Muscle of leg (tissue), 16 donors: ENCODE measurements at places on chromosomes 1 and 21. TPM values are rescaled to one million over a fixed set of nuclear protein-coding genes. Genes with fewer than 3 reads are reported as not detected.

SH2D5 gene
- total RNA-seq: 0.13 TPM

PRRX1 gene
- 222 TPM for total RNA-seq

MOB3C gene
- total RNA-seq: 12.6 TPM

ANGEL2 gene
- 36.5 TPM for total RNA-seq

A3GALT2 gene
- total RNA-seq: not detected

PDXK gene
- total RNA-seq: 31.6 TPM

OR2M3 gene
- total RNA-seq: not detected

SYCP1 gene
- total RNA-seq: not detected

GRCh38 chr21:45158491-45159423 lies 84.4 kb downstream of the ADARB1 start:
- no peak for DNase-seq

DNA sequence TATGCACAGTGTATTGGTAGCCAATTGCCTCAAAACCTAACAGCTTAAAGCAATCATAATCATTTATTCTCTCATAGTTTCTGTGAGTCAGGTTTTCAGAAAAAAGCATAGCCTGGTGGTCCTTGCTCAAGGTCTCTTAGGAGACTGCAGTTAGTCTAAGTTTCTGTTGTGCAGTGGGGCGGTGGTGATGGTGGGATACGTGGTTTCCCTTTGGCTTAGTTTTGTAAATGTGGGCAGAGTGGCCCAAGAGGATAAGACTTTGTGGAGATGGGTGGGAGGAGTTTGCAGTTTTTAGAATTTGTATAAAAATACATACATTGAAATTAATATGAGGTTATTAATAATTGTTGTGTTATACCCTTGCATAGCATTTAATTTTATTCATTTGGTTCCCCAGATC lies 68.6 kb downstream of the NOS1AP start:
- no peak for DNase-seq

- DNase-seq: no peak
Measured at GRCh38 chr21:45306453-45306831, 18.7 kb upstream of the POFUT2 start.

DNA sequence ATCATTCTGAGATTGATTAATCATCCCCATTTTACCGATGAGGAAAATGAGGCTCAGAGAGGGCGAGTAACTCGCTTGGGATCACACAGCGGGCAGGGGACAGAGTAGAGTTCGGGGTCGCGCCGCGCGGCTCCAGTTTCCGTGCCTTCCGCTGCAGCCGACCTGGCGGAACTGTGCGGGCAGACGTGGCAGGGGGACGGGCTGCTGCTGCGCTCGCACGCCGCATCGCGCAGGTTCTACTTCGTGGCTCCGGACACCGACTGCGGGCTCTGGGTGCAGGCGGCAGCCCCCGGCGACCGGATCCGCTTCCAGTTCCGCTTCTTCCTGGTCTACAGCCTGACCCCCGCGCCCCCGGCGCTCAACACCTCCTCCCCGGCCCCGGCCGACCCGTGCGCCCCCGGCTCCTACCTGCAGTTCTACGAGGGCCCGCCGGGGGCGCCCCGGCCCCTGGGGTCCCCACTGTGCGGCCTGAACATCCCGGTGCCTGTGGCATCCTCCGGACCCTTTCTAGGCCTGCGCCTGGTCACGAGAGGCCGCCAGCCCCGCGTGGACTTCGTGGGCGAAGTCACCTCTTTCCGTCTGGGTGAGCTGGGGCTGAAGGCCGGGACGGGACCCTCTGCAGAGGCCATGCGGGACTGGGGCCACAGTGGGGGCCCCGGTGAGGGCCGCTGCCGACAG lies 2.3 kb downstream of the LDLRAD2 start:
- peak; percentile 43 for DNase-seq

DNA sequence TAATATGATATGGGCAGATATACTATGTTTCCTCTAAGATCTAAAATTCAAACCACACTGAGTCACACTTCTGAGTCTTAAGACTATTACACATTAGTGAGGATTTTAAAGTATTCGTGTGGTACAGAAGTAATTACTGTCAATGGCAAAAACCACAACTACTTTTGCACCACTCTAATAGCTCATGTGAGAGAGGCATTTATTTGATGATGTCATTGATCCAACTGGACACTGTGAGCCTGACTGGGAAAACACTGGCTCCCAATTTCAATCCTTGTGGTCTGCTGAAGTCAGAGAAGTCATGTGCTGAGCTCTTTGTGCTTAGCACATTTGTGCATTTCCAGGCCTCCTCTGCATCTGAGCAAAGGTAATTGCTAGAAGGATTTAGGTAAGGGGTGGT lies 377.8 kb downstream of the USH2A start:
- DNase-seq: no peak

- no peak for DNase-seq
Measured at GRCh38 chr1:209076688-209077087, 506.8 kb upstream of the CAMK1G start.

DNA sequence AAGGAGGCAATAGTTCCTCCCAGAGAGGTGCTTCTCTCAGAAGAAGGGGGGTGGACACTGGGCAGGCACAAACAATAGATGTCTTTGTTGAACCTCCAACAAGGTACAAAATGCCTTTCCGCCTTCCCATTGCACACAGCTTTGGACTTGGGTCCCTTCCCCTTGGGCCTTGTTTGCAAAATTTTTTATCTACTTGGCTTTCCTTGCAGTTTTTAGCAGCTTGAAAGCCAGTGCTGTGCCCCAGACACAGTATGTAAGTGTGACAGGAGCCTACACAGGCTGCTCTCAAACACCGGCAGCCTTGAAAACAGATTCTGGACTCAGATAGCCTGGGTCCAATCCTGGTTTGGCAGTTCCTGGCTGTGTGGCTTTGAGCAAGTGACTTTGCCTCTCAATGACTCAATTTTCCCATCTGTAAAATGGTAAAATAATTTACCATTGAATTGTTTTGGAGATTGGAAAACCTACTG lies 43.0 kb downstream of the ELAPOR1 start:
- no peak for DNase-seq

DNA sequence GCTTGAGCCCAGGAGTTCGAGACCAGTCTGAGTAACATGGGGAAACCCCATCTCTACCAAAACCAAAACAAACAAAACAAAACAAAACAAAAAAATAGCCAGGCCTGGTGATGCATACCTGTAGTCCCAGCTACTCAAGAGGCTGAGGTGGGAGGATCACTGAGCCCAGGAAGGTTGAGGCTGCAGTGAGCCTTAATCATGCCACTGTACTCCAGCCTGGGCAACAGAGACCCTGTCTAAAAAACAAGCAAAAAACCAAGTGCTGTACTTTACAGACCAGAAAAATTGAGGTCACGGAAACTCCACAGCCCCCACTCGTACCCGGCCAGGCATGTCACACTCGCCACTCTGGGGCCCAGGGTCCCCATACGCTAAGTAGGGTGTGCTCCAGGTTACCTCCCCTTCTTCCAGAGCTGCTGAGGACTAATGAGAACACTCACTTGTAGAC lies 22.9 kb downstream of the ATP2B4 start:
- no peak for DNase-seq

DNA sequence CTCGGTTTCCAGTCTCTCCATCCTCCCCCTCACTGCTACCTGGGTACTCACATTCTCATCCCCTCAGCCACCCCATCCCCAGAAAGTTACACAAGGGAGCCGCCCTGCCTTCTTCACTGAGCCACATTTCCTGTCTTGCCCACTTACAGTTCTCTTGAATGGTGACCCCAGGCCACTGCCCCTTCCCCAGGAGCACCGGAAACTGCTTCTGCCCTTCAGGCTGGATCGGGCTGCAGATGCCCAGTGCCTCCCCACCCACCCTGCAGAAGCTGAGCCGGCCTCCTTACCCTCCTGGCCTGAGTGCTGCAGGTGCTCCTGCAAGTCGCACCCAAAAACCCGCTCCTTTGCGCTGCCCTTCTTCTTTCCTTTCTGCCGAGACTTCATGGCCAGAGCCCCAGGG lies 450 bp downstream of the ARHGAP30 start:
- DNase-seq: no peak

DNA sequence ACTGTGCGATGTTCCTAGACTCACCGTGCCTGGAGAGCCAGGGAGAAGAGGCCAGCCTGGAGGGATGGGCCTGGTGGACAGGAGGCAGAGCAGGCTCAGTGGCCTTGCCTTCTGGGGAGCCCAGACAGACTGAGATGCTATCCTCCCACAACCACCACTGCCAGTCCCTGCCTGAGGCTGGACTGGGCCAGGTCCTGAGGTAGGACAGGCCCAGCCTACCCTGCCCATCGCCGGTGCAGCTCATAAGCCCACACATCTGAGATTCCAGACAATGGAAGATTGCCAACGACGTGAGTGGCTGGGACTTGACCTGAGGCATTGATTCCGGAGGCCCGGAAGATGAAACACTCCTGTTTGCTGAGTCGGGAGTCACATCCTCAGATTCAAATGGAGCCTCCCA lies 5.8 kb downstream of the CLEC20A start:
- DNase-seq: no peak

DNA sequence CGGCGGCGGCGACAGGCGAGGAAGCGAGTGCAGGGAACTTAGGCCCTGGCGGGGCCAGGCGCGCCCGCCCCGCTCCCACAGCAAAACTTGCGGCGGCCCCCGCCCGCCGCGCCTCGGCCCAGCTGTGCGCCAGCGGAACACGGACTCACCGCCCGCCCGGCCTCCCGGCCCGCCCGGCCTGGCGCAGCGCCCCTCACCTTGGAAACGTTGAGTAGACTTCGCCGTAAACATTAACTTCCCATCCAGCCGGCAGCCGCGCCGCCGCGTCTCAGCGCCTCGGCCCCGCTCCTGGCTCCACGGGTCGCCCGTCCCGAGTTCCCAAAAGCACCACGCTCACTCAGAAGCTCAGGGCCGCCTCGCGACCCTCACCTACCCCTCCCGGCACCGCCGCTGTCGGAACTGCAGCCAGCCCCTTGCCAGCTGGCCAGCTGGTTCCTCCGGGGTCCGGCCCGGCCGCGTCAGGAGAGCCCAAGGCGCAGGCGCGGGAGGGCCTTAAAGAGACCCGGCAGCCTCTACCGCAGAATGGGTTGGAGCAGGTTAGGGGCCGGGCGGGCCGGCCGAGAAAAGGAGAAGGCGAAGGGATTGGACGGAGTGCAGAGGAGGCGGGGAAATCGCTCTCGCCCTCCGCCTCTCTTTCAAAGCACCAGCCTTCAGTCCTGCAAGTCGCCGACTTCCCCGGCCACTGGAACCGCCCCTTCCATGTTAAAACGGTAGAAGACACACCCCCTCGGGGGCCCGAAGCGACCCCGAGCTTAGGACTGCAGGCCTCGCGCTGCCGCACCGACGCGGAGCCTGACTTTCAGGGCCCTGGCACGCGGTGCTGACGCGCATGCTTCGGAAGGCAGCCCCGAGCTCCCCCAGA lies at the start of gene EVI5:
Gene EVI5 (minus strand): TSS at position 470 of the 862 bp plus-strand sequence. CDS start 48,562 bp downstream, outside the sequence.
- peak; percentile 99 for DNase-seq

- DNase-seq: no peak
Measured at GRCh38 chr21:25967901-25968438, 202.6 kb downstream of the APP start.

GRCh38 chr1:218525031-218525430 lies 179.9 kb downstream of the TGFB2 start:
- DNase-seq: peak; percentile 46

DNA sequence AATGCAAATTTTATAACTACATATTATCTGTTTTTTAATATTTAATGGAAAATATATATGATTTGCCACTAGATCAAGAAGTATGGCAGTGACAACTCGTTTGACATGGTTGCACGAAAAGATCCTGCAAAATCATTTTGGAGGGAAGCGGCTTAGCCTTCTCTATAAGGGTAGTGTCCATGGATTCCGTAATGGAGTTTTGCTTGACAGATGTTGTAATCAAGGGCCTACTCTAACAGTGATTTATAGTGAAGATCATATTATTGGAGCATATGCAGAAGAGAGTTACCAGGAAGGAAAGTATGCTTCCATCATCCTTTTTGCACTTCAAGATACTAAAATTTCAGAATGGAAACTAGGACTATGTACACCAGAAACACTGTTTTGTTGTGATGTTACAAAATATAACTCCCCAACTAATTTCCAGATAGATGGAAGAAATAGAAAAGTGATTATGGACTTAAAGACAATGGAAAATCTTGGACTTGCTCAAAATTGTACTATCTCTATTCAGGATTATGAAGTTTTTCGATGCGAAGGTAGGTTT lies 556 bp downstream of the IFI44 start:
- peak; percentile 40 for DNase-seq

- no peak for DNase-seq
Measured at GRCh38 chr1:17565461-17566252, 26.2 kb downstream of the ARHGEF10L start.

DNA sequence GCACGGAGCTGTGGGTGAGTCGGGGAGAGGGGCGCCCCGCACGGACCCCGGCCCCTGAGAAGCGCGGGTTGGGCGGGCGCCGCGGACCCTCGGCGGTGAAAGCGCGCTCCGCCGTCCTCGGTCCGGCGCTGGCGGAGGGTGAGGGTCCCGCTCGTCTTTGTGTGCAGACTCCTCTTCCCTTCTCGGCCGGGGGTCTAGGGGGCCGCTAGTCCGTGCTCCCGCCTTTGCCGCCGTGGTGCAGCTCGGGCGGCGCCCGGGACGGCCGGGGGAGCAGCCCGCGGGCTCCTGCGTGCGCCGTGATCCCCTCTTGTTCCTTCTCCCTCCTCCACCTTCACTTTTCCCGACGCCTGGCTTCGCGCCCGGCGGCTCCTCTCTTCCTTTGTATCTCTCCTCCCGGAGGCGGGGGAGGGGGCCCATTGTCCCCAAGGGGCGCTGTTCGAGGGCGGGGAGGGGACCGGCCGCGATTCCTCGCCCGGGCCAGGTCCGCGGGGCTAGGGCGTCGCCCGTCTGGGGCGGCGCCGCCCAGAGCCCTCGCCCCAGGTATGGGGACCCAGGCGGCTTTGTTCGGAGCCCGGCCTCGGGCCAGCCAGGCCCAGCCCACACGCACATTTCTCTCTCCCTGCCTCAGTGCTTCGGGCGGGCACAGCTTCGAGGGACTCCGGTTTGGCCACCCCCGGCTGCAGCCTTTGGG lies 519 bp downstream of the FNBP1L start:
- peak; percentile 74 for DNase-seq

DNA sequence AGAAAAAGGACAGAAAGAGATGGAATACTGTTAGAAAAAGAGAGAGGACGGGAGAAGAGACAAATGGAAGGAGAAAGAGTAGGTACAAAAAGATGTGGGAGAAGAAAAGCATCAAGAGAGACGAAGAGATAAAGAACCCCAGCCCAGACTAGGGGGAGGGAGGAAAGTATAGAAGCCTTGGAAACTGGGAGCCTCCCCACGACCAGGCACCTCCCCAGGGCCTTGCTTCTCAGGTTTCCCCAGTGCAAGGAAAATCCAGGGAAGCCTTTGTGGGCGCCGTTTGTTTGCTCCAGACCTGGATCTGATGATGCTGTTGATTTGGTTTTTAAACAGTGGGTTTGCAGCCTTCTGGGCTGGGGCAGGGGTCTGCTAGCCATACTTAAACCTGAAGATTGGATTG lies 15.2 kb upstream of the ALX3 start:
- no peak for DNase-seq

DNA sequence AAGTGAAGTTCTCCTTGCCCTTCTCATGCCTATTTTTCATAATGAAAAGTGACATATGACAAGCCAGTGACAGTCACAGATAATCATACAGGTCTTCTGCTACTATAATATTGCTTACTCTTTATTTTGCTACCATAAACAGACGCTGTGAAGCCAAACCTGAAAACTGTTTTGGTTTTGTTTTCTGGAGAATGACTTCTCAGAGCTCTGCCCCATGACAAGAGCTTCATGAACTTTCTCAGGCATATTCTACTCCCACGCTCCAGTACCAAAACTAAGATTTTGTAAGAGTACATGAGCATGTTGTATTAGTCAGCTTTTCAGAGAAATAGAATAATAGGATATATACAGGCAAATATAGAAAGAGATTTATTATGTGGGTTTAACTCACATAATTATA lies 64.3 kb upstream of the VTCN1 start:
- DNase-seq: no peak
